NCI-H774 (cell line): ENCODE measurements at places on chromosomes 5 and 9.

GRCh38 chr9:127578952-127579853, 32.9 kb upstream of the STXBP1 start:
- DNase-seq = peak; percentile 91

DNA sequence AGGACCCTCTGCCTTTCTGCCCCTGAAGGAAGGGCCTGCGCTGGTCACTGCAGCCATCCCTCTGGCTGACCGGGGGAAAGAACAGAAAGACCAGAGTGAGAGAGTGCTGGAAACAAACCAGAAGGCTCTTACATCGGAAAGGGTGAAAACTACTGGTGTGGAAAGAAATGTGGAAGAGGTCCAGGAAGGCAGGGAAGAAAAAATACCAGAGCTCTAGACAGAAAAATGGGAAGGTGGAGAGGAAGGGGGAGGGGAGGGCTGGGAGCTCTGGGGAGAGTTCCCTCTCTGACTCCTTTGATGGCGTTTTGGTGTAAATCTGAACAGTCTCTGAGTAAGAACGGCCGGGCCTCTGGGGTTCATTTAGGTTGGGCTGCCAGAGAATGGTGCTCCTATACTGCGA, 47.7 kb downstream of the COL23A1 start:
- no peak for DNase-seq

- DNase-seq = no peak
Observed at GRCh38 chr5:88758591-88758990, 124.4 kb downstream of the MEF2C start.

- no peak for DNase-seq
Observed at GRCh38 chr5:95880081-95880926, 57.8 kb upstream of the GLRX start.

- DNase-seq = no peak
Observed at GRCh38 chr5:26740182-26740581, 298.2 kb downstream of the CDH9 start.

GRCh38 chr9:126490871-126491567, 122.7 kb upstream of the LMX1B start:
- peak; percentile 67 for DNase-seq

DNA sequence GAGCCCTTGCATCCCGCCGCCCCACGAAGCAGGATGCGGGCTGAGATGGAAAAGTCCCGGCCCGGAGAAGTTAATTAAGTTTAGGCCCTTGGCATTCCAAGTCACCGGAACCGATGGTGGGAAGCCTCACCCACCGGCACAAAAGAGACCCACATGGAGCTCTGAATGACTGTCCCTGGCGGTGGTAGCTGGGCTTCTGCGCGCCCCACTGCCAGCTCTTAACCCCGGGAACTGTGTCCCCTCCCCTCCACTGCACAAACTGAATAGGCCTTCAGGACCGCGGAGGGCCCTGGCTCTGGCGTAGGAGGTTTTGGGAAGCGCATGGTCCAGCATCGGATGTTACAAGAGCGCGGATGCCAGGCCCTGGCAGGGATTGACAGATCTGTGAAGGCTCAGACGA, 291.1 kb upstream of the TUT7 start:
- DNase-seq = no peak

DNA sequence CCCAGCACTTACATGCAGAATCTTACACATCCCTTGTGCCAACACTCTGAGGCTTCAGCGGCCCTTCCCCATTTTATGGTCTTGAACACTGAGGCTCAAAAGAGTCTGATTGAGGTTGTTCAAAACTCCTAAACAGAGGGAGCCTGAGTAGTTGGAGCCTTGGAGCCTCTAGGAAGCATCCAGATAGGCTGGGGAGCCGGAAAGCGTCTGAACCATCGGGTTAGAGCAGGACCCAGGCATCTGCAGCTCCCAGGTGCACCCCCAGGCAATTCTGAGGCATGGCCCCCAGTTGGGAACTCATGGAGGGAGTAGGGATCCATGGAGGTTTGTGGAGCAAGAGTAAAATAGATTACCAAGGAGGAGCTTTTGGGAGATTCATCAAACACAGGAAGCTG, 3.8 kb downstream of the OLFML2A start:
- no peak for DNase-seq

GRCh38 chr9:7223981-7224380, 466.2 kb downstream of the KDM4C start:
- no peak for DNase-seq

DNA sequence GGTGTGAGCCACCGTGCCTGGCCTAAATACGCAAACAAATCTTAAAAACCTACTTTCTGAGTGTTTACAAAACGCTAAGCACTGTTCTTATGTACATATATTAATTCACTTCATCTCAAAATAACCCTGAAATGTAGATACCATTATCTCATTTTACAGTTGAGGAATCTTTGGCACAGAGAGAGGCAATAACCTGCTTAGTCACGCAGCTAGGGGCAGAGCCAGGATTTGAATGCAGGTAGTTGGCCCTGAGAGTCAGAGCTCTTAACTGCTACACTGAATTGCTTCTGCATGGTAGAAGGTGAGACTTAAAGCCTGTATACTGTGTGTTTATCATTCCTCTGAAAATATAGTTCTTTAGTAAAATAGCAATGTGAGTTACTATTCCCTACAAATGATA, 21.9 kb downstream of the ARHGEF37 start:
- no peak for DNase-seq

DNA sequence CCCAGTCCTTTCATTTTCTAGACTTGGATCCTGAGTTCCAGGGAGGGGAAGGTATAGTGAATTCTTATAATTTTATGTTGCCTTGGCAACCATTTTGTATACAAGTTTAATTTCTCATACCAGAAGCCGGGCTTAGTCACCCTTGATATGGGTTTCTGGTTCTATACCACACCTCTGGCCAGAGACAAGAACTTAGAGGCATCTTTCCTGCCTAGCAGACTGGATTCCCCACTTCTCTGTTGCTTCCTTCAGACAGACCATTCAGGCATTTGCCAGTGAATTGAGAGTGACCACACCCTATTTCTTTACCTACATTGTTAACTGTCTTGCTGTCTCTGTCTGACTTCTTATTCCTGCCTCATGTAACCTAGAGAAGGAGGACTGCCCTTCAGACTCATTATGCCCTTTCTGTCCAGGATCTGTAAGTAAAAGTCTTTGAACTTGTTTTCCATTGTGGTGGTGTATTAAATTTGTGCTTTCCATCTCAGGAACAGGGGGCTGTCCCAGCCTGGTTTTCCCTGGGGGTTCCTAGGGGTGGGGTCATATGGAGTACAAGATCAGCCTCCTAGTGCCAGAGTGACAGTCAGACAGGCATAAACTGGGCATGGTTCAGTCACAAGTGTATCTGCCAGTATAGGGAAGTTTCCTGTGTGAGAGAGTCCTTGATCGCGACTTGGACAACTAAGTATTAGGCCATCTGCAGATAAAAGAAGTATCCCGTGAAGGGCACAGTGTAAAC, 27.4 kb downstream of the TNFSF8 start:
- DNase-seq = no peak

GRCh38 chr9:4225291-4226028, 74.4 kb downstream of the GLIS3 start:
- no peak for DNase-seq

- DNase-seq = no peak
Observed at GRCh38 chr5:73513996-73514395, 15.8 kb downstream of the BTF3 start.

DNA sequence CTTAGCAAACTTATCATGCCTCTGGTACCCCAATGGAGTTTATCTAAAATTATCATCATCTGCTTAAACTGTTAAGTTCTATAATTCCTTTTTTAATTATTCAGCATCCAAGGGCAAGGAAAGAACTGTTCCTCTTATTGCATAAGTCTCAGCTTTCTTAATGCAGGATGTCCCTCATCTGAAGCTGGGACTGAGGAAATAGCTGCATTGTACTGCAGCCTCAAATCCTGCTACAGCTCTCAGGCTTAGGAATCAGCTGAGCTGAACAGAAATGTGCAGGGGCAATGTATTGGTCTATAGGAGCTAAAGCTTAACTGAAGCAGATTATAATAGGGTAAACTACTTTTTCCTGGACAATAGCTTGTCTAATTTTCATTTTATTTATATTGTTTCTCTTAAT, 48.0 kb downstream of the HAPLN1 start:
- DNase-seq = no peak

GRCh38 chr9:130824643-130825350, 10.3 kb upstream of the ABL1 start:
- DNase-seq = no peak

DNA sequence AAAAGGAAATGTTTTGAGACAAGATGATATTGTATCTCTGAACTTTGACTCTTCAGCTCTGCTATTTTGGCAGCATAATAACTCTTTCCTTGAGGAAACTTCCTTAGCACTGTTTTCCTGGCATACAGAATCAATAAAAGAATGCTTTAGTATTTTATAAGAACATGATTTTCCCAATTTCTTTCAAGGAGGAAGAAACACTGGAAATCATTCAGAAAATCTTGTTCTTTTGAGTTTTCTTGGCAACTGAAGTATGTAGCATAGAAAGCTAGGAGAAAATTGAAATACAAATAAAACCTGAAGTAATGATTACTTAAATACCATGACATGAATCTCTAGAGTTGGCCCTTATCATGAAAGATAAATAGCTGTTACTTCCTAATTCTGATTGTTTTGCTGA, 461.4 kb upstream of the ZNF608 start:
- DNase-seq = no peak

DNA sequence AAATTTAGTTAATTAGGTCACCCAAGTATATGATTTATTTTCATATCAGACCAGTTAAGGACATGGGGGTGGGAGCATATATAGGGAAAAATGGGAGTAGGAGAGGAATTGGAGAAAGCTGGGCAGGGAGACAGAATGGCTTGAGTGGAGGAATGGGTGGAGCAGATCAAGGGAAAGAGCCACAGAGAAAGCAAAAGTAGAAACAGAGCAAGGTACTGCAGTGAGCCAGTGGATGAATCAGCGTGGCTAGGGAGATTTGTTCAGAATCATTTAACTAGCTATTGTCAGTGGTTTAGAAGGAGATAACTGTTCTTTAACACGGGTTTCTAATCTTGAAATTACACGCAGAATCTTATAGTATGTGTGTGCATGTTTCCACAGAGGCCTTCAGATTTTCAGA, 37.4 kb downstream of the SNX24 start:
- DNase-seq = no peak

DNA sequence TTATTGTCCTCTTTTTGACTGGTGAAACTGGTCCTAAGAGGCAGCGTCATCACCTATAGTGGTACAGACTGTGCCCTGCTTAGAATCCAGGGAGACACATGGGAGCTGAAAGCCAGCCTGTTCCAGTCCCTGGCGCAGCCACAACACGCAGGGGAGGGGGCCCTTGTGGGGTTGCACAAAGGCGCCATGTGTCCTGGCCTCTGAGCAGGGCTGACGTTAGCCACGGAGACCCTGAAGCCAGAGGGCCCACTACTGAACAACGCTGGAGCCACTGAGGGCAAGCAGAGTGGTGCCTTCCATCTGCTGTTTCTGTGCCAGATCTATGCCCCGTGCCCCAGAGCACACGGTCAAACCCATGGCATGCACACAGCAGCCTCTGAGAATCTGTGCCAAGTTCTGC, 147.3 kb downstream of the ACTL7B start:
- no peak for DNase-seq

GRCh38 chr5:168479166-168479565, 7.1 kb upstream of the RARS1 start:
- no peak for DNase-seq
